NCI-H774 (cell line): ENCODE measurements at places on chromosomes 2 and 18.
A peak's percentile ranks its signal among the peaks of the same experiment; 100 is the strongest.

DNA sequence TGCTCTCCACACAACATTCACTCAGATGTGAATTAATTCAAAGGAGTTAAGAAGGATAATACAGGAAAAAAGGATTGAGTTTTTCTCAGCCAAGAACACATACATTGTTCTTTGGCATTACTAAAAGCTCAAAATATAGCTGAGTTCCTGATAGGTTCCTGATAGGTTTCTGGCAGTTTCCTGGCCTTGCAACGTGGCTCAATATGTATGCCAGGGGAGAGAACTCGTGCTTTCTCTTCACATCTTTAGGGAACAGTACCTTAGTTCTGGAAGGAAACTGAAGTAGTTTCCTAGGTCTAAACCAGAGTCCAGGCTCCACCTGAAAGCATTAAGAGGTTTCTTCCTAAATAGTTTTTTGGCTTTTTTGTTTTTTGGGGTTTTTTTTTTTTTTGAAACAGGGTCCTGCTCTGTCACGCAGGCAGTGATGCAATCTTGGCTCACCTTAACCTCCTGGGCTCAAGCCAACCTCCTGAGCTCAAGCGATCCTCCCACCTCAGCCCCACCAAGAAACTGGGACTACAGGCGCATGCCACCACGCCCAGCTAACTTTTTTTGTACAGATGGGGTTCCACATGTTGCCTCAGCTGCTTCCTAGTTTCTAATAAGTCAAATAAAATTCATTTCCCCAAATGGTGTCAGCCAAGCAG lies 42.8 kb downstream of the ESCO1 start:
- no peak for DNase-seq

DNA sequence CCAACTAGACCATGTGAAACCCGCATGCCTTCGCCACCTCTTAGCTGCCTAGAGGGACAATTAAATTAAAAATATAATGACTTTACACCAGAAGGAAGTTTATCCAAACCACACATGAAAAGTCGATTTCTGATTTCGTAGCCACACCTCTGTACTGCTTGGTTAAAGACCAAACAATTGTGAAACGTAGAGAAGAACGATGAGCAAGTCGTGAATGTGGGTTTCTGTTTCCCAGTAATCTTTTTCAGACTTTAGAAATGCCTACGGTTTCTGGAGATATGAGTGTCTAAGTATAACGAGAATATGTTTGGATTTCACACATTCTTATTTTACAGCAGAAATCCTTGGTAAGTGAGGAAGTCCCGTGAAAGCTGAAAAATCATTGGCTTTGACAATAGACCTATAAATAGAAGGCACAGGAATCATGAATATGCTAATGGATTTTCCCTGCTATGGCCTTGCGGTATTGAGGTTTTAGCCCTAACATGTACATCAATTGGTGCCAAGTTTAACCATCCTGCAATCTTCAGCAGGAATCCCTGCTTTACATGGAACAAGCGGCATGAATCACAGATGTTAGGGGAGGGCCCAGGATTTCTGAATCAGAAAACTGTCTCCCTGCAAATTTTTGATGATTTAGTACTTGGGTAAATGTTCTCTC lies 105.6 kb downstream of the TTC32 start:
- no peak for DNase-seq

- DNase-seq: no peak
These were observed 12.2 kb downstream of the XDH start for GRCh38 chr2:31402388-31402787.

- no peak for DNase-seq
These were observed 19.0 kb downstream of the ACVR2A start for GRCh38 chr2:147863835-147864234.

- peak; percentile 17 for DNase-seq
These were observed 12.8 kb downstream of the SLC30A3 start for GRCh38 chr2:27249891-27250651.

DNA sequence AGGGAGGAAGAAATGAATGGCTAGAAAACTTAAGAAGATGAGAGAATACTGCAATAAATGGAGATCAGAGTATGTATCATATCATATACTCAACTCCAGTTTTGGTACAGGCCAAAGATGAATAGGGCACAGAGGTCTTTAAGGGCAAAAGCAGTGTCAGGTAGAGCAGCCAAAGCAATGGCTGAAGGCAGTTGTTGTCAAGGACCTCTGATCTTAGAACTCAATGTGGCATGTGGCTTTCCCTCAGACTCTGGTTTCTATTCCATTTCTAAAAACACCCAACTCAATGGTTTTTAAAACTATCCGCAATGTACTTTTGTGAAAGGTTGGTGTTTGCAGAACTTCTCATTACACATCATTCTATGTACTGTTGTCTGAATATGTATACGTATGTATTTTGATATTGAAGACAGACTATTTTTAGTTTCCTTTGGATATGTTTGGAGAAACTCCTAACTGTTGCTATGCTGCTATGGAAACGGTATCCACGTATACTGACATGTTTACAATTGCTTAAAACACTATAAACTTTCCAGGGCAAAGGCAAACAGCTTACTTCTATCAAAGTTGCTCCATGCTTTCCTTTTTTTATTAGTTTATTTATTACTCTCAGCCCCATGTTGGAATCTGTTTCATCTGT lies 58.1 kb upstream of the PELI1 start:
- peak; percentile 47 for DNase-seq

DNA sequence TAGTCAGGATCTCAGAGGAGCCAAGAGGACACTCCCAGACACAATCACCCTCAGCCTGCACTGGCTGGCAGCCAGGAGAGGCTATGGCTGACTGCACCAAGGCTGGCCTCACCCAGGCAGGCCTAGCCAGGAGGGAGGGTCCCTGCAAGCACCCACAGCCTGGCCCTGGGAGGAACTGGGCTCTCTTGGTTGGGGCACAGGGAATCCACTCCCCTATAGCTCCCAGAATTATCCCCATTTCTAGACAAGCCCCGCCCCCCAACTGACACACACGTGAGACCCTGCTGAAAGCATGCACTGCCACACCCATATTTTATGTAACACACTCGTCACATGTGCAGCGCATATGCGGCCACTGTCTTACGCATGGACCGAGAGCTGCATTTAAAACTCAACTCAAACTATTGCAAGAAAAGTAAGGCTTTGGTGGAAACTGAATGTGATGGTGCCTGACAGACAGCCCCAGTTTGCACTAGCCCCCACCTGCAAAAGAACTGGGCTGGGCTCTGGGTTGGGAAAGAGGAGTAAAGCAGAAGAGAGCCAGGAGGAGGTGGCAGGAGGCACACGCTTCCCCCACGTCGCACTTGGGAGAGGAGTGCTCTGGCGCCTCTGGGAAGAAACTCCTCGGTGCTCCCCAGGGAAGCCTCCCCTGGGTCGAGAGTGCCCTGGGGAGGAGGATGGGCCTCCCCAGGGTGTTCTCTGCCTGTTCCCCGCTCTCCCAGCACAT lies 28.9 kb upstream of the ARHGEF4 start:
- no peak for DNase-seq

DNA sequence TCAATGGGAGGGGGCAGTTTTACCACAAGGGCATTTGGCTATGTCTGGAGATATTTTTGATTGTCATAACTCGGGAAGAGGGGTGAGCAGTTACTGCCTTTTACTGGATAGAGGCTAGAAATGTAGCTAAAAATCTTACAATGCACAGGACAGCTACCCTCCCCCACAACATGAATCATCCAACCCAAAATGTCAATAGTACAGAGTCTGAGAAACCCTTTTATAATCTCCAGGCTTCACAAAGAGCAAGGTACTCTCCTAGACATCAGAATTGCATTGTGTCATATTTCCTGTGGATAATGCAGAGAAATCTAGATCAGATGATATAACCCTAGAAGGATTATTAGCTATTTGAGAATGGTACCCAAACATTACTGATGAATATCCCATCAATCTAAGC lies 277.1 kb upstream of the NRP2 start:
- no peak for DNase-seq

DNA sequence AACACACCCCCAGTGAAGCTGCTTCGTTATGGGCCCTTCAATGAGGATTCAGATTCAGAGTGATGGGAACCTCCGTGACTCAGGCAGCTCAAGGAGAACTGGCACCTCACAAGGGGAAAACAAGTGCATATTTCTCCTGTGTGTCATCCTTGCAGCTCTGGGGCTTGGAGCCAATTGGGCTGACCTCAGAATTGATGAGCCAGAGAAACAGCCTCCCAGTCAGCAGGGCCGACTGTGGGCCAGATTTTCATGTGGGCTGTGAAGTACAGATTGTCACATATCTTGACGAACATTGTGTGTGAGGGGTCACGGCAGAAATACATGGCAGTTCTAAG lies 189.6 kb upstream of the SP5 start:
- no peak for DNase-seq

- no peak for DNase-seq
These were observed 24.9 kb upstream of the RHOB start for GRCh38 chr2:20421988-20422370.

GRCh38 chr2:8193146-8193545 lies 488.7 kb upstream of the ID2 start:
- no peak for DNase-seq

DNA sequence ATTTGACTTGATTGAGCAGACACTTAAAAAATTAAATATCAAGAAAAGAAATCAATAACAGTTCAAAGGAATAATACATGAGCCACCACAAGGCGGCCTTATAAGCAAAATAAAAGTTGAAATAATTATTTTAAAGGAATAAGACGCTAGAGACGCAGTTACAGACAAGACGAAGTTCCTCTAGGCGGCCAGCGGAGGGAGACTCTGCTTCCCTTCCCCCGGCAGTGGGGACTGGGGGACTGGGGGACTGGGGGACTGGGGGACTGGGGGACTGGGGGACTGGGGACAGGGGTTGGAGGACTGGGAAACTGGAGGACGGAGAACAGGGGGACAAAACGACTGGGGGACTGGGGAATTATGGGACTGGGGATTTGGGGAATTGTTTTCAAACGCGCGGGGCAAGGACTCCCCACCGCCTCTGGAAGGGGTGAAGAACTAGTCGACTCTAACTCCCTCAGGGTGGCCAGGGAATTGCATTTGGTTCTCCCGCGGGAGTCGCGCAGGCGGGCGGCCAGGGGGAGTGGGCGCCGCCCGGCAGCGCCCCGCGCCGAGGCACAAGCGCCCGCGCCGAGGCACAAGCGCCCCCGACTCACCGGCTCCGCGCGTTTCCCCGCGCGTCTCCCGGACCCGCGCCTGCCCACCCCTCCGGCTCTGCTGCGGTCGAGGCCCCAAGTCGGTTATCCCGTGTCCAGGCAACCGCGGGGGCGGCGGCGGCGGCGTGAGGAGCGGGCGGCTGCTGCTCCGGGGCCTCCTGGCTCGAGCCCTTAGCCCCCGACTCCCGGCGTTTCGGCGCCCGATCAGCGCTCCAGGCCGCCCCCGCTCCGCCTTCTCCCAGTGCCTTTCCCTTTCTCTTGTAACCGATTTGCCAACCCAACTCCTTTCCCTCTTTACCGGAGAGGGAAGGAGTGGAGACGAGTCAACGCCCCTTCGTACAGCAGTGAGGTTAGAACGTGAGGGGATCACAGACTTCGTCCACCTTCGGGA lies at the start of gene CCDC178:
TSS of gene CCDC178 (minus strand) at position 662 of the 984 bp plus-strand sequence. CDS start 28,633 bp downstream, outside the sequence.
- peak; percentile 31 for DNase-seq

- no peak for DNase-seq
These were observed 4.9 kb upstream of the PPM1B start for GRCh38 chr2:44163777-44164176.
